ENCODE measurements at places on chromosomes 5 and 9.

GRCh38 chr9:83267741-83268140 is 204.8 kb upstream of the RASEF start:
- DNase-seq: no peak

GRCh38 chr9:86925686-86926085 is 21.6 kb downstream of the GAS1 start:
- no peak for DNase-seq

- DNase-seq: no peak
These were observed 22.0 kb upstream of the PTGS1 start for GRCh38 chr9:122348791-122349190.

DNA sequence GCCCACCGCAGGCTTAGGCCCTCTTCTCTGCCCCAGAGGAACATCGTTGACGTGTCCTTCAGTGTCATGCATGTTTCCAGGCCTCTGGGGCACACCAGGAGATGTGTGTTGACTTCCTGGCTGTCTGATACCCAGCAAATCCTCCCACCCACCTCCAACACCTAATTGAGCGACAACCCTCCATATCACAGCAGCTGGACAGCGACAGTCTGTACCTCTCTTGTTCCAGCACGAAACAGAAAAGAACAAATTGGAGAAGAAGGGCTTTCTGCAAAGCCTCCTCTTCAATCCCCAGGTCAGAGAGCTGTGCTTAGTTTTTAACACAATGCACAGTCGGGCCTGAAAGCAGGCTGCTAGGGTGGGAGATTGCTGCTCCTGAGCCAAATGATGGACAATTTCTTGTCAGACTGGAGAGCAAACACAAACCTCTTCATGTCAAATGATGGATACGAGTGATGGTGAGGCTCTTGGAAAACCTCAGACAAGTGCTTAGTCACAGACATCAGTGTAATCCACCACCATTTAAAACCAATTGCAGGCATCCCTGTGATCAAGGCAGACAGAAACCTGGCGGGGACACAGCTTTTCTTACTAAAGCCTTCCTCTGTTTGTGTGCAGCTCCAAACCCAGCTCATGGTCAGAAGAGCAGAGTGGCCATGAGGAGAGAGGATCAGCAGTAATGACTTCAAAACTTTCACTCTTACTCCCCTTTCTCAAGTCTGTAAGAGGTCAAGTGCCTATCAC is 110.6 kb downstream of the EBF1 start:
- DNase-seq: no peak

DNA sequence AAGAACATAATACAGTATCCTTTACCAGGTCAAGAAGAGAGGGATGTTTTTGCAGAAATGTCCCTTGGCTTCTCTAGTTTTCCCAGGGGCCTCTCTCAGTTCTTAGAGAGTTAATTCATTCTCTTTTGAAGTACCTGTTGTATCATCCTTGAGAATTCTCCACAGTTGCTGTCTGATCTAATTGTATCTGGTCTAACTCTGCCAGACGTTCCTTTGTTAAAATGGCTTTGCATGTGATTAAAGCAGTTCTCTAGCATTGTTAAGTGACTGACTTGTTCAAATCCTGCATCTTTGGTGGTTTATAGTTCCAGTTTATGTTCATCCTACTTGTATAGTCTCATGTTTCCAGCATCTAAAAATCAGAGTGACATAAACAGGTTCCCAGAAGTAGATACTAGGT is 65.0 kb downstream of the KIAA1958 start:
- DNase-seq: no peak

DNA sequence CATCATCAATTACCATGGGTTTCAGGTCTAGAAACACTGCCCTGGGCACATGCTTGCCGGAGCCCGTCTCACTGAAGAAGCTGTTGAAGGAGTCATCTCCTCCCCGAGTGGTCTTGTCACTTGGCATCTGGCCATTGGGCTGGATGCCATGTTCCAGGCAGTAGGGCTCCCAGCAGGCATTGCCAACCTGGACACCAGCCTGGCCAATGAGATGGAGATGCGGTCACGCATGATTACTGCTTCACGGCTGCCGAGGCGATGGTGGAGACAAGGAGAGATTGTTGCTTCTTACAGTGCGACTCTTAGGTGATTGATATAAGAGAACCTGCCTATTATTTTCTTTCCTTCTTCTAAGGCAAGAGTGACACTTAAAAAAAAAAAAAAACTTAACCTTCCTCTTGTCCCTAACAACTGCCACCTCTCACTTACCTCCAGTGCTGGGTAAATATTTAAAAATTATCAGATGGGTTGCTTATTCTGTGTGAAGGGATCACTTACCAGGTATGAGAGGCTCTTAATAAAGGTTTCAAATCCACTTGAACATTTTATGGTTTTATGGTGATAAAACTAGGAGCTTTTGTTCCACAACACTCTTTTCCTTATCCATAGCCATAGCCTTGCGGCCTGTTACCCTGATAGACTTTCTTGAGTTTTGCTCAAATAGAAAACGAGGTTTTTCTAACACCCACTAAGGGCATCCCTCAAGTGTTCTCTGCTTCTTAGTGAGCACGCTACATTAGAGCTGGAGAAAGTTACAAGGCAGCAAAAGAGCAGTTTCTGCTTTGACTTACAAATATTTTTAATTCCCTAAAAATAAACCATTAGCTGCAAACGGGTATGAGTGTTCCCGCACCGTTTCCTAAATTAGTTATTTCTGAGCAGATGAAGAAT is 41.2 kb downstream of the NIM1K start:
- peak; percentile 77 for DNase-seq
